ENCODE measurements at places on chromosomes 3 and 15. TPM values are rescaled to one million over a fixed set of nuclear protein-coding genes. Genes with fewer than 3 reads are reported as not detected.
A peak's percentile ranks its signal among the peaks of the same experiment; 100 is the strongest.

The TBL1XR1 gene
- 54.7 TPM for total RNA-seq

The SKOR1 gene
- total RNA-seq, result 0.09 TPM

DNA sequence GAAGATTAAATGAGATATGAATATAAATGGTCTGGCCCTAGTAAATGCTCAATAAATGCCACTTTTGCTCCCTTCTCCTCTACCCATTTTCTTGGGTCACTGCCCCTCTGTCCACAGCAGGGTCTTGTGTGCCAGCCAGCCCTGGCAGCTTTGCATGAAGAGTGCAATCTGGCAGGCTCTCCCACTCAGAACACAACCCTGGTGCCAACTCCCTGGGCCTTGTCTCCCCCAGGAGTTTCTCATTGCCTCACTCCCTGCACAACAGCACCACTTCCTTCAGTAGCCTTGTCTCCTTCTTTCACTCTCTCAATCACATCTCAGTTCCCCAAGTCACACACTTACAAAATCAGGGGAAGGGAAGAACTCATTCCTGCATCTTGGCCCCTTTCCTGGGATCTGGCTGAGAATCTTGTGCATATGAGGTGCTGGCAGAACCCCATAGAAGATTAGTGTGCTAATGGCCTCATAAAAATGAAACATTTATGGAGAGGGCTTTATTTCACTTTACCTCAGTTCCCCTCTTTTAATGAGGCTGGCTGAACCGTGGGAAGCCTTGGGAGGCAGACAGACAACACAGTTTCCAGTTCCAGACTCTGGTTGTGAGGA, 445.9 kb upstream of the PROK2 start:
- no peaks in the 10 kb centered on the region for H3K4me1 ChIP-seq
- DNase-seq, result no peak
- H3K27me3 ChIP-seq, result no peaks in the 10 kb centered on the region
- no peak overlapping the region for H3K27ac ChIP-seq
- H3K4me3 ChIP-seq, result no peak overlapping the region
- no peaks in the 10 kb centered on the region for H3K36me3 ChIP-seq

DNA sequence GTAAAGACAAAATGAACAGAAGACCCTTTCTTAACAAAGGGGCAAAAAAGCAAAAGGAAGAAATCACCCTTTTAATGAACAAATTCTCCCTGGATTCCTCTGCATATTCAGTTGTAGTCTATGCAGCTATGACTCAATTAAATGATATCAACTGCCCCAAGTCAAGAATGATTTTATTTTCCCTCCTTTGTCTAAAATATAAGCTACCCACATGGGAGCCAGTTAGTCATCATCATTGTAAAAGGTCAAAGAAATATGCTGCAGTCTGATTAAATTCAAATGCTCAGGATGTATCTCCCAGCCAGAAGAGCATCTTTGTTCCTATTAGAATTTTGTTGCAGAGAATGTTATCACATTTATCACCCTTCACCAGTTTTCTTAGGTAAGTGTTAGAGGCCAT, 84.0 kb downstream of the SST start:
- no peak overlapping the region for H3K27ac ChIP-seq
- no peaks in the 10 kb centered on the region for H3K36me3 ChIP-seq
- no peaks in the 10 kb centered on the region for H3K4me1 ChIP-seq
- DNase-seq, result no peak
- no peak overlapping the region for H3K4me3 ChIP-seq

GRCh38 chr3:177213801-177214535, 16.7 kb upstream of the TBL1XR1 start:
- H3K4me1 ChIP-seq, result peaks cover 10% of the 10 kb centered on the region
- no peaks in the 10 kb centered on the region for H3K27me3 ChIP-seq
- no peak overlapping the region for H3K27ac ChIP-seq
- H3K36me3 ChIP-seq, result no peaks in the 10 kb centered on the region

DNA sequence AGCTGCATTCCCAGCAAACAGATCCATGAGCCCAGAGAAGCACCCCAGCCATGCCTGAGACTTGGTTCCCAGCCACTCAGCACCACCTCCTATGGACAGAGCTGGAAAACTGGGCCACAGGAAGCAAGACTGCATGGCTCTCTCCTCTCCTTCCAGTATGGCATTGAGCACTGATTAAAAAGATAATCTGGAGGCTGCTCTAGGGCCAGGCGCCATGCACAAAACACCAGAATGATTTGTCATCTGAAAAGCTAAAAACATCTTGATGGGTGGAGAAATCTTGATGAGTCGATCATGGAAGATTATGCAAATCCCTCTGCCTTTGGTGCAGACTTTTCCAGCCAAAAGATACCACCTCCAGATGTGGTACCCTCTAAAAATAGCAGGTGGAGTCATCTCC, 62.7 kb upstream of the MRPS22 start:
- H3K27me3 ChIP-seq, result no peaks in the 10 kb centered on the region
- DNase-seq, result no peak
- H3K4me3 ChIP-seq, result no peak overlapping the region
- no peaks in the 10 kb centered on the region for H3K36me3 ChIP-seq
- no peak overlapping the region for H3K27ac ChIP-seq
- no peaks in the 10 kb centered on the region for H3K4me1 ChIP-seq

DNA sequence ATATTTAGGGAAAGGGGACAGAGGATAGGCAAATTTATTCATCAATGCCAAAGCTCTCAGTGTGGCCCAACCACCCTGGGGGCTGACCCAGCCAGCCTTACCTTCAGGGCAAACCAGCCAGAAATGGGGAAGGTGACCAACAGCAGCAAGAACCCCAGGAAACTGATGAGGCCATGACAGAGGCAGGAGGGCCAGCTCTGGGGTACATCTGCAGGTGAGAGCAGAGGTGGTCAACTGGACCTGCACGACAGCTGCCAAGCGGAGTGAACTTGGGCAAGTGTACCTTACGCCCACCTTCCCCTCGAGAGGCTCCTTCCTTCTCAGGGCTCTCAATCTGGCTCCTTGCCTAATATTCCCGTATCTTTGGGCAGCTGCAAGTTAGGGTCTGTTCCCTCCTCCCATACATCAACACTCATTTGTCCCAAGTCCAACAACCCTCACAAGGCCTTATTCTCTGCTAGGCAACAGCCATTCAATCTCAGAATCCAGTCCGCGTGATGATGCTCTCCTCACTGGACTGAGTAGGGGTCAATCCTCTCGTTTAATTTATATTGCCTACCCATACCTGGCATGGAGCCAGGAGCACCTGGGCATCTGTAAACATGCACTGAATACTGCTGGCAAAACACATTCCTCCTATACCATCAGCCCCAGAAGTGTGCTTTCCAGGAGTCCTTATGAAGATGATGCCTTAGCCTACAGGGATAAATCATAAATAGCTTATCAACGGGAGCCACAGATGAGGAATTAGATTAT, 1.7 kb downstream of the STOML1 start:
- no peaks in the 10 kb centered on the region for H3K36me3 ChIP-seq
- H3K27ac ChIP-seq, result no peak overlapping the region
- DNase-seq, result no peak
- H3K4me3 ChIP-seq, result no peak overlapping the region
- H3K4me1 ChIP-seq, result peaks cover 44% of the 10 kb centered on the region

DNA sequence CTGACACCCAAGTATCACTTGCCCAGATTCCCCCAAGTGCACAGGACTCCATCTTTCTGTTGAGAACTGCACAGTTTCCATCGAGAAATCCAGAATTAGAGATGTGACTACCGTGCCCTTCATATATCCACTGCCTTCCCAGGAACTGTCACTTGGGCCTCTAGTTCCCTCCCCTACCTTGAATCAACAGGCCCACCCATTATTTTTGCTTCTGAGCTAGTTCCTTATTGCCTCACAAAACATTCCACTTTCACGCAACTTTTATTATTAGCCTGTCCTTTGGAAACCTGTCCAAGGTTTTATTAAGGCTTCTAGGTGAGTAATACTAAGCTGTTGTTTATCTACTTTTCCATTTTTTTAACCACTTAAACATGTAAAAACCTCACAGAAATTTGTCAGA, 17.1 kb upstream of the SLC30A4 start:
- no peak overlapping the region for H3K27ac ChIP-seq
- no peak for DNase-seq
- H3K4me1 ChIP-seq, result no peaks in the 10 kb centered on the region

DNA sequence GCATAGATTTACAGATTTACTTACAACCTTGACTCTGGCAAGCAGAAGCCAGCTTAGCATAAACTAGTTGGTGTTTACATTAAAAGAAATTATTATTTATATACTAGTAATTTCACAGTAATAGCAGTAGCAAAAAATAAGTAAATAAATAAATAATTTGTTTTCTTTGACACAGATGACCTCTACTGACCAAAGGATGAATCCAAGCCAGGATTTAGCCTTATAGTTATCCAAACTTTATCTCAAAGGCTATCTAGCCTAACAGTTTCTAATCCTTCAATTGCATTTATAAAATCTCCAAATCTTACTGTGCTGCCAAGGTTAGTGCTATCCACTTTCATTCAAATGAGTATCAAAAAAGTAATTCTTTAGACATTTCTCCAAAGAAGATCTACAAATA, 64.3 kb downstream of the FRMD5 start:
- no peaks in the 10 kb centered on the region for H3K4me1 ChIP-seq
- DNase-seq, result no peak
- no peaks in the 10 kb centered on the region for H3K36me3 ChIP-seq
- no peaks in the 10 kb centered on the region for H3K27me3 ChIP-seq
- H3K27ac ChIP-seq, result no peak overlapping the region

DNA sequence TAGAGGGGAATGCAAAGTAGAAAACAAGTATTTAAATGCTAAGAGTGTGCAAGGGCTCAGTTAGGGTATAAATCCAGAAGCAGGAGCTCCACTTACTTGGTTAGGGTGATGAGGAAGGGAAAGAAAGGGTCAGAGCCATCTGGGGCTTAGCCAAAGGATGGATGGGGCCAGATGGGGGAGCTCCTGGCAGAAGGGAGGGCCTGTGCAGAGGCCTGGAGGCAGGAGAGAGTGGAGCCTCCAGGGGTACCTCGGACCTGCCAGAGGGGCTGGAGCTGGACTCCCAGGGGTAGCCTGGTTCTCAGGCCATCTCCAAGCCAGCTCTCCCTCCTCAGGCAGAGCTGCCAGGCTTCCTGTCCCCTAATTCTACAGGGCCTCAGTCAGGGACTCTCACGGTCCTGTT, 506.3 kb downstream of the SHQ1 start:
- no peak for DNase-seq
- H3K27me3 ChIP-seq, result no peaks in the 10 kb centered on the region
- no peak overlapping the region for H3K4me3 ChIP-seq
- H3K4me1 ChIP-seq, result no peaks in the 10 kb centered on the region

DNA sequence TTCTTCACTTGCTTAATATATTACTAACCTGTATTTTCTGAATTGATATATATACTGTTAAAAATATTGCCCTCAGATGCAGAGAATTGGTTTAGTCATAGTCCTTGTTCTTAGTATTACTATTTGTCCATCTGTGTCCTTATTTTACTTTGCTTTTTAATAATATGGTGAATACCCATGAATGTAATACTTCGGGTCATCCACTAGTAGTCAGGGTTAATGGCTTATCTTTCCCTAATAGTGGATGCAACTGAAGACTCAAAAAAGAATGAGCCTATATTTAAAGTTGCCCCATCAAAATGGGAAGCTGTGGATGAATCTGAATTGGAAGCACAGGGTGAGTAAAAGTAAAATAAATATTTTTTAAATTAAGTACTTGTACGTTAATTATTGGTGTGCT, 36.5 kb downstream of the U2SURP start:
- DNase-seq, result no peak
- no peaks in the 10 kb centered on the region for H3K27me3 ChIP-seq
- no peak overlapping the region for H3K4me3 ChIP-seq
- H3K36me3 ChIP-seq, result no peaks in the 10 kb centered on the region

DNA sequence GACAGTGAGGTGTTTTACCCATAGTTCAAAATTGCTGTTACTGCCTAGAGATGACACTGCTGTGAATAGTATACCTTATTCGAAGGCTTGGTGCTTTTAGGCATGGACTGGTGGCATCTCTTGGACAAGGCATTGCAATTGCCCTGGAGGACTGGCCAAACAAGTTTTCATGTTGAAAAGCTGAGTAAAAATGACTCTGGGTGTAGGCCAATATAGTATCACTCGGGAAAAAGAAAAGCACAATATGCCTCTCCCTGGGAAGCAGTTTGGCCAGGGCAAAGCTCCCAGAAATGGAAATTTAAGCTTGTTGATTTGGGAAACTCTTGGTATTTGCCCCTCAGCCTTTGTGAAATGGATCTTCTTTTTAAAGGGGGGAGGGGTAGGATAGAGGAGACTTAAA, 54.8 kb downstream of the ZNF609 start:
- peak overlapping the region; percentile 69 for H3K27ac ChIP-seq
- H3K4me3 ChIP-seq, result no peak overlapping the region
- no peaks in the 10 kb centered on the region for H3K36me3 ChIP-seq
- no peak for DNase-seq
- H3K27me3 ChIP-seq, result no peaks in the 10 kb centered on the region
- H3K4me1 ChIP-seq, result peaks cover 6% of the 10 kb centered on the region

The EBLN2 gene
- total RNA-seq, result 1.8 TPM
